Heart right ventricle (tissue), 16 donors: ENCODE measurements at places on chromosomes 2 and 18. TPM values are rescaled to one million over a fixed set of nuclear protein-coding genes. Genes with fewer than 3 reads are reported as not detected.

GRCh38 chr2:212709280-212709679, 170.7 kb upstream of the ERBB4 start:
- H3K4me3 ChIP-seq, result no peak overlapping the region
- no peaks in the 10 kb centered on the region for H3K36me3 ChIP-seq
- H3K27ac ChIP-seq, result no peak overlapping the region
- H3K27me3 ChIP-seq, result no peaks in the 10 kb centered on the region
- no peaks in the 10 kb centered on the region for H3K4me1 ChIP-seq

DNA sequence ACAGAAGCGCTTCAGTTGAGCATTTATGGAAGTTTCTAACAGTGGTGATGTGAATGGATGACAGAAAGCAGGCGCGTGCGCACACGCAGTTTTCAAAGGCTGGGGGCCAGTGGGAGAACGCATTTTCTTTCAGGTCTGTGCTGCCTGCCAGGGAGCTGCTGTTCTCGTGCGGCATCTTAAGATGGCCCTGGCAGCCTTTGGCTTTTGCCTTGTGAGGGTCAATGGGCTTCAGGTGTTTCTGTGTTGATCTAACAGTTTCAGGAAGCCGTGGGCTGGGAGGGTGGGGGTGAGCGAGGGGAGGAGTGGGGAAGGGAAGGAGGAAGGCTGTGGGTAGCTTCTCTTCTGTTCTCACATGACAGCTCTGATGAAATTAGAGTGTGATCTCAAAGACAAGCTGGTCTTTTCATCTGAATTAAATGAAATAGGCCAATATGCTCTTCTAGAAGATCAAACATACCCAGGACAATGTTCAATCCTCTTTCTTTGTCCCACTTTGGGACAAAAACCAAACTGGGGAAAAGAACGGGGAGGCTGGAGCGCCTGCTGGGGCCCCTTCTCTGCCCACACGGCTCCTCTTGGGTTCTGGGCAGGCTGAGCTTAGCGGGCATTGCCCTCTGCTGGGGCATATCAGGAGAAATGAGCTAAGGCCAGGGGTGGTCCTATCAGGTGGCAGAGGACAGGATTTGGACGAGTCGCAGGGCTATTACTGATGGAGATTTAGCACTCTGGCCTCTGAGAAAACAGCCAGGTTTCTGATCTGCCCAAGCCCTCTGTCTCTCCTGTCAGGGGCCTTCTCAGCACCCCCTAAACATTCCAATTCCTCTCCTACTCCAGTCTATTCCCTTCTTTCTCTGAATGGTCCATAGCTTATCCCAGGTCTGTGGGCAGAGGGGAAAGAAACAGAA, 126.2 kb upstream of the LGALSL start:
- peaks cover 46% of the 10 kb centered on the region for H3K4me1 ChIP-seq
- H3K36me3 ChIP-seq, result no peaks in the 10 kb centered on the region
- H3K27me3 ChIP-seq, result no peaks in the 10 kb centered on the region
- peak overlapping the region; percentile 27 for H3K4me3 ChIP-seq
- peak overlapping the region; percentile 81 for H3K27ac ChIP-seq
- DNase-seq, result peak; percentile 48

DNA sequence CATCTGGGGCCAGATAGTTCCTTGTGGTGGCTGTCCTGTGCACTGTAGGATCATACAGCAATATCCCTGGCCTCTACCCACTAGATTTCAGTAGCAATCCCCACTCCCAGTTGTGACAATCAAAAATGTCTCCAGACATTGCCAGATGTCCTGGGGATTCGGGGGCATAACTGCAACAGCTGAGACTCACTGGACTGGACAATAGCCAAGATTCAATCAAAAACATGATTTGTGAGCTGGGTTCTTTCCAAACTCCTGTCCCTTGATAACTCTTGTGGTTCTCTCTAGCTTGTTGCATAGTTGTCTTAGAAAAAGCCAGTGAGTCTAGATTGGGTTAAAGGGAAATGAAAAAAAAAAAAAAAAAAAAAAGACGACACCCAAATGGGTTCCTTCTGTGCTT, 293.4 kb downstream of the CELF4 start:
- DNase-seq, result no peak
- peaks cover 32% of the 10 kb centered on the region for H3K27me3 ChIP-seq
- no peak overlapping the region for H3K4me3 ChIP-seq
- no peak overlapping the region for H3K27ac ChIP-seq
- H3K4me1 ChIP-seq, result no peaks in the 10 kb centered on the region

TUBA3E gene
- total RNA-seq, result 4.1 TPM

GALNT14 gene
- 1.4 TPM for total RNA-seq
